ENCODE measurements at places on chromosomes 4 and X.

DNA sequence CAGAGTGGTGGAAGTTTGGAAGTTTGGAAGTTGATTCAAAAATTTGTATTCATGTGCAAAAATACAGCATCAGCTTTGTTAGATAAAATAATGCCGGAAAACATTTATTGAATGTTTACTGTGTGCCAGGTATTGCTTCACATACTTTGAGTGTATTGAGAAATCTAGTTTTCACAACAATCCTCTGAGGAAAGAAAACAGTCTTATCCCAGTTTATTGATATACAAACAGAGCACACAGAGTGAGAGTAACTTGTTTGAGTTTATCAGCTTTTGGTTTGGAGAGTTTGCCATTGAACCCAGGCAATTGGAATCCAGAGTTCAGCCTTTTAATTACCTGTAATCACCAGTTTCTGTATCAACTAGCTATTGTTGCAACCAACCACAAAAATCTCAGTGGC, 127.2 kb upstream of the RPS6KA3 start:
- no peak for DNase-seq

GRCh38 chr4:38665551-38666411, 1.8 kb downstream of the KLF3 start:
- no peak for DNase-seq

DNA sequence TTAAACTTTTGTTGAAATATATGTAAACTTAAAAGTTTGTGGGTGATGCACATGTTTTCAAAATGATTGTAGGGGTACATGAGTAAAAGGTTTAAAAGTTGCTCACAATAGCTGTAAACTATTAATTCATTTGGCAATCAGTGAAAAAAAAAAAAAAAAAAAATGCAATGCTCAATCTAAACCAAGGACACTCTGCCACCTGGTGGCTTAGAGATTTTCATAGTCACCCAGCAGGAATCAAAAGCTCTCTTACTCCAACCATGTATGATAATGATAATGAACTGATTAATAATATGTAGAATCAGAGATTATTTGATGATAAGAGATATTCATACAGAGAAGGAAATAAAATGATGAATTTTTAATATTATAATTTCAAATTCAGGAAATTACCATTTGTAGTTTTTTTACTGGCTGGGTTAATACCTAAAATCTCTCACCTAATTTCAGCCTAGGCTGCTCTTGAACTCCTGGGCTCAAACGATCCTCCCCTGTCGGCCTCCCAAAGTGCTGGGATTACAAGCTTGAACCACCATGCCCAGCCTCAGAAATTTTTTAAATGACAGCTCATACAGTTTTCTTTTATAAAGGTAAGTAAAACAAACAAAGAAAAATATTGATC, 46.9 kb upstream of the SLC25A4 start:
- no peak for DNase-seq

GRCh38 chr4:183934761-183935160, 29.7 kb downstream of the STOX2 start:
- DNase-seq, result no peak

GRCh38 chr4:122224348-122224747, 72.2 kb downstream of the BLTP1 start:
- peak; percentile 11 for DNase-seq

GRCh38 chr4:141686146-141686775, 49.9 kb downstream of the IL15 start:
- DNase-seq, result no peak

DNA sequence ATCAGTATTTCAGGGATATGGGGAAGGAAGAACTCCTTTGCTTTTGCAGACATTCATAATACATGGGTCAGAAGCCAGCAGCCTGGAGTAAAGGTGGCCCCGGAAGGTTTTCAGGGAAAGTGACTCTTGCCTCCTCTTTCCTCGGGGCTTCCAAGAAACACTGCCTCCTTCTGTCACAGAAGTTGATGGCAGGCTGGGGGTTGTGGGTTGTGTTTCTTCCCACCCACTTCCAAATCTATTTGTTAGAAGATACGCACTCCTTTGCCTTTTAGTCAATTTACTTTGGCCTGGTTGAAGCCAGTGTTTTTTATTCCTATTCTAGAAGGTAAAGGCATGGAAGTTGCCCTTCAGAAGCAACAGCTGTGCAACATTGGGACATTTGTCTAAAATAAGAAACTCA, 19.7 kb downstream of the KIT start:
- DNase-seq, result peak; percentile 26

- no peak for DNase-seq
Measured at GRCh38 chrX:115023139-115023538, 5.7 kb upstream of the IL13RA2 start.

GRCh38 chr4:33746979-33747378, 2497.3 kb downstream of the ARAP2 start:
- DNase-seq, result no peak

DNA sequence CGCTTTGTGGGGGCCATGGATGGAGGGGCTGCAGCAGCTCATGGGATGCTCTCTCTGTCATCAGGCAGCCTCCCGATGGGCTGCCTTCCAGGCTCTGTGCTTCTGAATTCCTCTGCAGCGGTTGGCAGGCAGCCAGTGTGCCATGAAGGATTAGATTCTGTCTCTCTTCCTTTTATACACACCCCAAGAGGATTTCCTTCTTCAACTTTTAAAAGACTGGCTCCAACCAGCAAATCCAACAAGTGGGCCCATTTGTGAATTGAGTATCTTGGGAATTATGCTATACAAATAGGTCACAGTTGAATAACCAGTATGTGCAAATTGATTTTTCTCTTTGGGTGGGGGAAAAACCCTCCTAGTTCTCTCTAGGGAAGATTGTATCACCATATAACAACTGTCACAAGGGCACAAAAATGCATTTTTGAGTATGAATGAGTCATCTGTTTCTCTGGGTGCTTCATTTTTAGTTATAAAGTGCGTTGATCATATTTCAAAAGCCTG, 96.8 kb upstream of the FAT1 start:
- no peak for DNase-seq

- no peak for DNase-seq
Measured at GRCh38 chr4:46947541-46947940, 38.5 kb upstream of the COX7B2 start.

- peak; percentile 29 for DNase-seq
Measured at GRCh38 chrX:40147126-40147952, 49.6 kb upstream of the BCOR start.

GRCh38 chrX:83022020-83022419, 486.1 kb upstream of the POU3F4 start:
- DNase-seq, result no peak

- peak; percentile 94 for DNase-seq
Measured at GRCh38 chr4:39458505-39459300, at the start of the genes LIAS and RPL9. Gene LIAS (plus strand): TSS chr4:39459056. CDS start chr4:39459118, 62 bp downstream. Gene RPL9 (minus strand): TSS chr4:39458922. CDS start chr4:39458439, 483 bp downstream.

DNA sequence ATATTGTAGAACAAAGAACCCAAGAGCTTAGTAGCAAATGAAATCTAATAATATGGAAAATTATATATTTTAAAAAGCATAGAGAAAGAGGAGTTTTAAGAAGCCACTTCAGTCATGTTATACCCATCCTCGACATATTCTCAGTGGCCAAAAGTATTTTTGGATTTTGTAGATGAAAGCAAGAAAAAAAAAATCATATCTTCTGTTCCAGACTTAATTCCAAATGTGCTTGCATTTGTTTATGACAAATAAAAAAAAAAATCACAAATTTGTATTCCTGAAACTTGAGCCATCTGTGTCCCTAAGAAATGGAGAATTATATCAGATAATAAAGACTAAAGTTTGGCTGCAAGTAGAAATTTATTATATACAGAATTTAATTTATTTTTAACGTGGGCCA, 1482.4 kb upstream of the PABPC4L start:
- DNase-seq, result no peak

DNA sequence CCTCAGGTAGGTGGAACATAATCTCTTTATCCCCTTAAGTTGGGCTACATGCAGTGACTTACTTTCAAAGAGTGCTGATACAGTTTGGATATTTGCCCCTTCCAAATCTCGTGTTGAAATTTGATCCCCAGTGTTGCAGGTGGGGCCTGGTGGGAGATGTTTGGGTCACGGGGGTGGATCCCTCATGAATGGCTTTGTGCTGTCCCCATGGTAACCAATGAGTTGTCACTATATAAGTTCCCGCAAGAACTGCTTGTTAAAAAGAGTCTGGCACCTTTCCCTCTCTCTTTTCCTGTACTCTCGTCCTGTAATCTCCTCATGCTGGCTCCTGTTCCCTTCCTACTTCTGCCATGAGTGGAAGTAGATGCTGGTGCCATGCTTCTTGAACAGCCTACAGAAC, 71.3 kb downstream of the GLRA3 start:
- DNase-seq, result peak; percentile 20

- DNase-seq, result no peak
Measured at GRCh38 chr4:39609454-39609931, 29.2 kb downstream of the SMIM14 start.

DNA sequence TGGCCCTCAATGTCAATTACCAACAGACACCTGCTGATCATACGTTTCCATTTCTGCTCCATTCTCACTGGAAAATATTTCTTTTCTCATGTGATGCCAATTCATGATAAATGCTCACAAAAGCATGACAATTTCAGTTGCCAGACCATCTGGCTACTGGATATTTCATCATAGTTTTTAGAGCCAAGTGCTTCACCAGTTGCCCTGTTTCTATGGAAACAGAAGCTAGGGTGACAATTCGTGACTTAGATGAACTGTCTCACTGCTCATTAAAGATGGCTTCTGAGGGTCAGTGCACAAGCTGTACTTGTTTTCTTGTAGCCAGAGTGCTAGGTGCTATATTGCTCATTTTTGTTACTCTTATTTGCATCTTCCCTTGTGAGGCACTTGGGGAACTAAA, 184.9 kb downstream of the COMMD8 start:
- DNase-seq, result no peak

DNA sequence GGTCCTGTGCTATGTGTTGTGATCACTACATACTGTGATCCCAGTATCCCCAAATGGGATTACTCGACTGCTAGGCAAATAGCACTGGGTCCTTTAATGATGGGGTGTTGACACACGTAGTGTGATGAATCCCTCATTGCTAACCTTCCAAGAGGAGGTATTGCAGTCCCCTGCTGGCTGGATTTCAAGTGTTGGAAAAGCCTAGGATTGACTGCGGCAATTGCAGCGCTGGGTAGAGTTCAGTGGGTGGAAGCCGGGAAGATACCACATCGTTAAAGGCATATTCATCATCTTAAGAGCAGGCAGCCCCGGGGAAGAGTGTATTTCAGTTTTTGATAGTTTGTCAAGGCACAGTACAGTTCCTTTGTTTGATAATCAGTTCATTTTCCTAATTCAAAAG, 159.9 kb downstream of the TRIML1 start:
- no peak for DNase-seq

DNA sequence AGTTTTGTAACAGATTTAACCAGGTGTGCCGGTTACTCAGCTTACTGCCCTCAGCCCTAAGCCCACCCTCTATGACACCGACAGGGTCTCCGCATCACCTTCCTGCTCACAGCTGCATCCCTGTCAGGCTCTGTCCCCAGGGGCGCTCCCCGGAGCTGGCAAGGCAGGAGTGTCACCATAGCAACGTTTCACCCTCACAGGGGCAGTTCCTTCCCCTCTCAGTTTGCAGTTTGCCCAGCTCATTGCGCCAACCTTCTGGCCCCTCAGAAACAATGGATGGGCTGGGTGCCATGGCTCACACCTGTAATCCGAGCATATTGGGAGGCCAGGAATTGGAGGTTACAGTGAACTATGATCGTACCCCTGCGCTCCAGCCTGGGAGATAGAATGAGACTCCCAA, 42.6 kb downstream of the RGS12 start:
- no peak for DNase-seq

DNA sequence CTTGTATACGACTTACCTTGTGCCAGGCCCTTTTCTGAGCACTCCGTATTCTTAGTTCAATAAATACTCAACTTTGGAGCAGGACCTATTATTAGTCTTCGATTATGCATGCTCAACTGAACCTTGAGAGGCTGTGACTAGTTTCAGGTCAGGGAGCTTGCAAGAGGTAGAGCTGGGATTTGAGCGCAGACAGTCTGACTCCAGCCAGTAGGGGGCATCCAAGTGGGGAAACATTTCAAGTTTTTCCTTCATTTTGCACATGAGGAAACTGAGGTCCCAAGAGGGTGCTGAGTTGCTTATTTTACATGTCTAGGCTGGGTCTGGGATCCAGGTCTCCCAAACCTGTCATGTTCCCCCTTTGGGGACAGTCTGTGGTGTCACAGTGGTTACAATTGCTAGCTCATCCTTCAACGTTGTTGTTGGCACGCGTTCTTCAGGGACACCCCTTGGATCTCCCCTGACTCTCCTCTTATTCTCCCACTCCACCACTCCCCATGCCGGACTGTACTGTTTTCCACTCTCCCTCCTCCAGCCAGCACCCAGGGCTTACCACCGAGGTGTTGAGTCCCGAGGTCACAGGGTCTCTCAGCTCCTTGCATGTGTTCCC, 6.7 kb upstream of the PRICKLE3 start:
- DNase-seq, result peak; percentile 49

DNA sequence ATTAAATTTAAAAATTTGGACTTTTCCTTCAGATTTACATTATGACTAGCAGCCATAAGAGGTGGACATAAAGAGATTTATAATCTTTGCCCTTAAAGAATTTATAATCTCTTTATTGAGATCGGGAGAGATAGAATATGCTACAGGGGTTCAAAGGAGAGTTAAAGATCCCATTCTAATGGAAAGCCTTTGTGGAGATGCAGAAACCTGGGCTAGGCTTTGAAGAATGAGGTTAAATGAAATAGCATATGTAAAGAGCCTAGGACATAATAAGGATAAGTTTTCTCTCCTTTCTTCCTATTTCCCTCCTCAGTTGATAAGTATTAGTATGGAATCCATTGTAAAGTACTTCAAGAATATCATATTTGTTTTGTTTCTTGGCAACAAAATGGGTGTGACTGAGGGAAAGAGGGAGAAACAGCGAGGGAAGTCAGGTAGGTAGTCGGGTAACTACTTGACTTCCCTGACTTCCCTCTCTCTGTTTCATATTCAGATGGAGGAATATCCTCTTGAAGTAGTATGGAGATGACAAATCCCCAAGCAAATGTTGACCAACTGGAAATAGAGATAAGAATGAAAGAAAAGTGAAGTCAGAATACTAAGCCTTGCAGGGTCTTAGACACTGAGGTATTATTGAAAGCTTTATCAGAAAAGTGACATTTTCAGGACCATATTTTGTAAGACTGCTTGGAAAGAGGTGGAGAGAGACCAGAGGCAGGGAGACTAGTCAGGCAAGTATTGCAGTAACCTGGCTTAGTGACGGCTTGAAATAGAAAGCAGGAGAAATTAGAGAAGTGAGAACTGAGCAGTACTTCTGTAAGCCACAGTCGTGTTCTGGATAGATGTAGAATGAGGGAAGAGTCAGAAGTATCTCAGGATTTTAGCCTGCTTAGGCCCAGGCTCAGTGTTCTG, 82.9 kb downstream of the PDLIM5 start:
- DNase-seq, result no peak

All from WTC11 (cell line).